Muscle of leg (tissue), 16 donors: ENCODE measurements at places on chromosomes 6 and 20.

DNA sequence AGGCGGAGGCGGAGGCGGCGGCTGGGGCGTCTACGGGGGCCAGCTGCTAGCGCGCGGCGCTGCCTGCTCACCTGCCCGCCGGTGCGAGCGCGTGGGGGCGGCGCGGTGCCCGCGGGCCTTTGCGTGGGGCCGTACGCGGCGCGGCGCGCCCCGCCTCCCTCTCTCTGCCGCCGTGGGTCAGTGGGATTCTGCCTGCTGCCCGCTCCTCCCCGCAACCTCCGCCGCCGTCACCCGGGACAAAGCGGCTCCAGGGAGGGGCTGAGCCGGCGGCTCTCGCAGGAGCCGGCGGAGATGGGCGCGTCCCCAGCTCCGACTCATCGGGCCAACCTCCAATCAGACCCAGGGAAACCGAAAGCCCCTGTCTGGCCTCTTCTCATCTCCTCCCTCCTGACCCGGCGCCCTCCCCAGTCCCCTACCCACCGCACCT, at the start of gene RCAN2:
Gene RCAN2, minus strand, starts transcription at position 249 of the 427 bp plus-strand sequence.
- DNase-seq: peak; percentile 72

DNA sequence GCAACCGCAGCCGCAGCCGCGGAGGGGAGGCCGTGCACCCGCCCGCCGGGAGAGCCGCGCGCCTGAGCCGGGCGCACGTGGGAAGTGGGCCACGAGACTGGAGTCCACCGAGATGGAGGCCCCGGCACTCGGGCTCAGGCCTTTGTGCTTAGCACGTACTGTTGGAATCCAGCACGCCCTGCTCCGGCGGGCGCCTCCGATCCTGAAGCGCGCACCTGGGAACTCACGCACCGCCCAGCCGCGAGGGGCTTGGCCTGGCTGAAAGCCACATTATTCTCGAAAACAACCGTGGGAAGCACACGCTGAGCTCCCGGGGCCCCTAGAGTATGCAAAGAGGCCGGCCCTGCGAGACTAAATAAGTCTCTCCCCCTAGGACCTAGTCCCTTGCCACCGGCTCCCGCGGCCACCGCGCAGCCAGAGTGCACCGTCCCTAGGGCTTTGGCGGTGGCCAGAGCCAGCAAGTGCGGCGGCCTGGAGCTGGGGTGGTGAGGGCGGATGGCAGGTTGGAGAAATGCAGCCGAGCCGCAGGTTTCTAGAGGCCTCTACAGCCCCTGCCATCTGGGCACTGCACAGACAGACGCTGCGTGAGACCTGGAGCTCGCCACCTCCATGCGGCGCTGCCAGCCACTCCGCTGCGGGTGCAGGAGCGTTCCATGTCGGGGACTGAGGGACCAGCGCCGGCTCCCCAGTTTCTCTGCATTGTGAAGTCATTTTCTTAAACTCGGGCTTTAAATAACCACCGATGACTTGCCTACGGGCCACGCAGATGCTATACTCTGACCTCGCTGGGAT, 42.0 kb upstream of the LY86 start:
- peak; percentile 61 for DNase-seq

DNA sequence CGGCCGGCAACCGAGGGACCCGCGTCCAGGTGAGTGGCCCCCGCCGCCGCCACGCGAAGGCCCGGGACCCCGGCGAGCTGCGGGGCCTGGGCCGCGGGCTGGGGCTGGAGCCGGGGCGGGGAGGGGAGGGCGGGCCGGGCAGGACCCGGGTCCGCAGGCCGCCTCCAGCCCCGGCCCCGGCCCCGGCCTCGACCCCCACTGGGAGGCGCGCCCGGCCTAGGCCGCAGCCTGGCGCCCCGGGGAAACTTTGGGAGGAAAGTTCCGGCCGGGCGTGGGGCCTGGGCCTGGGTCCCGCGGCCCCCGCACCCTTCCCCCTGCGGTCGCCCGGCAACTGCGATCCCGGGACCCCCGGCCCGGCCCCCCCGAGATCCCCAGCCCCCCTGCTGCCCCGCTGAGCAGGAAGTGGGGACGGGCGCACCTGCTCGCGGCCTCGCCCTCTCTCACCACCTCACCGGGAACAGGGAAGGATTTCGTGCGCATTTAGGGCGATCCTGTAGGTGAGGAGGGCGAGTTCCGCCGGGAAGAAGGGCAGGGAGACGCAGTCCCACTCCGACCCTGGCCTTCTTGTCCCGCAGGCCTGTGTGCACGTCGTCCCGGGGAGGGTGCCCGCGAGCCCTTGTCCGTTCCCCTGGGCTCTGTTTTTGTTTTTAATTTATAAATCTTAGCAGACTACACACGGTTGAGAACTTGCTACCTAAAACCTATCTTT, 402 bp downstream of the OSBPL2 start:
- DNase-seq: peak; percentile 25

DNA sequence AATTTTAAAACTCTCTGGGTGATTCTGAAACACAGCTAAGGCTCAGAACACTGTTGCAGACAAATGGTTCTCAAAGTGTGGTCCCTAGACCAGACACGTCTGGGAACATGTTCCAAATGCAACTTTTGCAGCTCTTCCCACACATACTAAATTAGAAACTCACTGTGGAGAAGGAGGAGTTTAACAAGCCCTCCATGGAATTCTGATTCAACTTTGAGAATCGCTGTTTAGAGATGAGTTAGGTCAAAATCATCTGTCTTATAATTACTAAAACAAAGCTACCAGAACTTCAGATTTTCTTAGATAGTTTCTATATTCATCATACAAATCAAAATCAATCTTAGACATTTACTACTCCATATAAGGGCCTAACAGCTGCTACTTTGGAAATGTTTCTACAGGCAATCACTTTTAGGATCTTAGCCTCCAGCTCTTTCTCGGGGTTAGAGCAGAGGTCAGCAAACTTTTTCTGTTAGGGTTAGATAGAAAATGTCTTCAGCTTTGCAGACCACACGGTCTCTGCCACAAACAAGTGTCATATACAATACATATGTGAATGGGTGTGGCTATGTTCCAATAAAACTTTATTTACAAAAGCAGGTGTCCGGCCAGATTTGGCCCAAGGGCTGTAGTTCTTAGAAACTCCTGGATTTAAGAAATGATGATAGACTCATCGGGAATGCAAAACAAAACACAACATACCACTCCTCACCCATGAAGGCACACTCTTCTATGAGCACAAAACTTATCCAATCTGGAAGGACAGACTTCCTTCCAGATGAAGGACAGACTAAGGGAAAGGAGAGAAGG, 50.0 kb upstream of the ARHGAP18 start:
- DNase-seq: no peak

DNA sequence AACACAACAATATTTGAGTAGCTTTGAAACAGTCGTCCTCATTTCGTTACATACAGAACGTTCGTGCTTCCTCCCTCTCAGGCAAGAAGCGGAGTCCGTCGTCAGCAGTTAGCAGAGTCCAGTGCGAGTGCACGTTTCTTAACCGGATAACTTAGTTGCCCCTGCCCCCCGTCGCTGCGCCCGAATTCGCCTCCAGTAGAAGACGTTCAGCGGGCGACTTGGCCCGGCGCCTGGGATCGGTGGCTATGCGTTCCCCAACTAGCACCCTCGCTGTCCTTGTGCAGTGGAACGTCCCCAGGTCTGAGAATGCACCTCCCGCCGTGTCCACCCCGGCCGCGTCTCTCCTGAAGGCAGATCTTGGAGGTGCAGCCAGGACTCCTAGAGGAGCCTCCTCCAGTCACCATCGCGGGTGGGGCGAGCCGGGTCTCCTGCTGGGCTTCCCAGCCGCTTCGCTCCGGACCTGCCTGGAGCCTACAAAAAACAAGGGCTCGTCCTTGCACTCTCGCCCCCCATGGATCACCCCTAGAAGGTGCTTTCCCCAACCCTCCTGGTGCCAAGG, 910 bp upstream of the PCSK2 start:
- DNase-seq: peak; percentile 4

DNA sequence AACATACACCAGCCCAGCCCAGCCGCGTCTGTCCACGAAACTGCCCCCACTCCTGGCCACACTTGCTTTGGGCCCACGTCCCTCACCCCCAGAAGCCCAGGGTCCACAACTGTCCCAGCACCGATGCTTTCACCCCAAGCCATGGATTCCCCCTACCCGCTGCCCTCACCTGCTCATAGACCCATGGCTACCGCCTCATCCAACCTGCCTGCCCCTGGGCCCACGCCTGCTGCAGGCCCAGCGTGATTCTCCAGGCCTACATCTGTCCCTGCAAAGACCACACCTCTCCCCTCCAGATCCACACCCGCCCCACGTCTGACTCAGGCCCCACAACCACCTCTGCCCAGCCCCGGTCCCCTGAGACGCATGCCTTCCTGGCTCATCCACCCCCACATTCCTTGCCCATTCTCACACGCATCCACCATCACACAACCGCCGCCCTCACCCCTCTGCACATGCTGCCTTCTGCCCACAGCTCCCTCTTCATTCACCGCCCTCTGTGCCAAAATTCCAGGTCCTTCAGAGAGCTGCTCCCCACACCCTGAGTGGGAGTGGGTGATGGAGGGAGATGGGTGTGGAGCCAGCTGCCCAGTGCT, 86.7 kb downstream of the GRM4 start:
- no peak for DNase-seq

DNA sequence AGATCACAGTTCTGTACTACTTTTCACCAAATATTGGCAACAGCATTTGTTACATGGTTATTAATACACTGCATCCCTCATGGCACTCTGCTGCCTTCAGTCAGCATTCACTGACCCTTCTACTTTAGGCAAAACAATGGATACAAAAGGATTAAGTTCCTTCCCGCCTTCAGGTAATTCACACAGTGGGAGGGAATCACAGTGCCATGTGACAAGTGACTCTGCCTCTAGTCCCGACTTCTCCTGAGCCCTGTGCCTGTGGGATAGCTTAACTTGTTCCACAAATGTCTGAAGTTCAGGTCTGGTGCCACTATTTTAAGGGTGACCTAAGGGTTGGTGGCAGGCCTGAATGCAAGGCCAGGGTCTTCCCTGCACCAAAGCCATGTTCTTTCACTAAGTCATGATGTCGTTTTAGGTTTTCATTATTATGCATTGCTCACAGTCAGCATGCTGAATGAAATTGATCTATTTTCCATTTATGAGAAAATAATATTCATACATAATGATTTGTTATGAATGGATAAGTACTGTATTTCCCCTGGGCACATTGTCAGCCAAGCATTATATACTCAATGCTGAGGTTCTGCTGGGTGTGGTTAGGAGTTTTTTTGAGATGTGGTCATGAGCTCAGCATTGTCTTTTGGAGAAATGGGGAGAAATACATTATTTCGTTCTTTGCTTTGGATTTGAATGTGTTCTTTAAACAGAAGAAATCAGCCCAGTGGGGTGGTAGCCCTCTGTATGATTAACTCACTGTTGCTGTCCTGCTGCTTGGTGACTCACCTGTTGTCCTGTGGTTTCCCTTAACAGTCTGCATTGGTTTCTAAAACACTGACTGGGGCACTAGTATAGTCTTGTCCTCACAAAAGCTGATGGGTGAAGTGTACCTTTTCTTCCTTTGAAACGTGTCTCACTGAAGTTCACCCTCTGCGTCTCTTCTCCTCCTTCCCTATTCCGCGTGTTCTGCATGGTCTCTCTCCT, 66.4 kb downstream of the AFDN start:
- DNase-seq: peak; percentile 53

- DNase-seq: no peak
These were observed 88.6 kb downstream of the RNF217 start for GRCh38 chr6:125050663-125051318.

GRCh38 chr6:122052346-122052900, 347.0 kb upstream of the HSF2 start:
- peak; percentile 83 for DNase-seq

DNA sequence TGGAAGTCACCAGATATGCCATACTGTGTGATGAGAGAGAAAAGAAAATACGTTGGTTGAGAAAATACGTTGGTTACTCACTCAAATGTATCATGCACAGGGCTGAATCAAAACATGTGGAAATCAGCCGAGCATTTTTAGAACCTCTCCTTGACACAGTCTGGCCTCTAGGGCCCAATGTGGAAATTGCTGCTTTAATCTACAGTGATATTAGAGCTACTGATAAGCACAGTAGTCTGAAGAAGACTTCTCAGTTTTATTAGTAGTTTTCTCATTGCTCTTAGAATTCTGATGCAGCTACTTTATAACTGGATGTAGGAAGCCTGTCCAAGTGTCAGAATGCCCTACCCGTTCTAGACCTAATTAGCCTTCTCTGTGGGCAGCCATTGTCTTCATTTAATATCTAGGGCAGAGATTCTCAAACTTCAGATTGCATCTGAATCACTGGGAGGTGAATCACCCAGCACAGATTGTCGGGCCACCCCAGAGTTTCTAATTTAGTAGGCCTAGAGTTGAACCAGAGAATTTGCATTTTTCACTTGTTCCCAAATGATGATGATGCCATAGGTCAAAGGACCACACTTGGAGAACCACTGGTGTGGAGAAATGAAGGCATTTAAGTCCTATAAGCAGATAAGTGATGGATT, 229.1 kb downstream of the PLCB1 start:
- DNase-seq: no peak

GRCh38 chr6:34017106-34017805, 128.6 kb downstream of the GRM4 start:
- no peak for DNase-seq

GRCh38 chr6:89146718-89147700, 1.2 kb downstream of the PM20D2 start:
- DNase-seq: peak; percentile 66
